NB4 (cell line): ENCODE measurements at places on chromosomes 2 and 18.

- no peak for DNase-seq
Measured at GRCh38 chr18:78789850-78790249, 189.8 kb upstream of the SALL3 start.

GRCh38 chr2:99636144-99637034 is 146.6 kb upstream of the REV1 start:
- no peak for DNase-seq

GRCh38 chr2:205024822-205025518 is 479.7 kb downstream of the PARD3B start:
- peak; percentile 68 for DNase-seq

DNA sequence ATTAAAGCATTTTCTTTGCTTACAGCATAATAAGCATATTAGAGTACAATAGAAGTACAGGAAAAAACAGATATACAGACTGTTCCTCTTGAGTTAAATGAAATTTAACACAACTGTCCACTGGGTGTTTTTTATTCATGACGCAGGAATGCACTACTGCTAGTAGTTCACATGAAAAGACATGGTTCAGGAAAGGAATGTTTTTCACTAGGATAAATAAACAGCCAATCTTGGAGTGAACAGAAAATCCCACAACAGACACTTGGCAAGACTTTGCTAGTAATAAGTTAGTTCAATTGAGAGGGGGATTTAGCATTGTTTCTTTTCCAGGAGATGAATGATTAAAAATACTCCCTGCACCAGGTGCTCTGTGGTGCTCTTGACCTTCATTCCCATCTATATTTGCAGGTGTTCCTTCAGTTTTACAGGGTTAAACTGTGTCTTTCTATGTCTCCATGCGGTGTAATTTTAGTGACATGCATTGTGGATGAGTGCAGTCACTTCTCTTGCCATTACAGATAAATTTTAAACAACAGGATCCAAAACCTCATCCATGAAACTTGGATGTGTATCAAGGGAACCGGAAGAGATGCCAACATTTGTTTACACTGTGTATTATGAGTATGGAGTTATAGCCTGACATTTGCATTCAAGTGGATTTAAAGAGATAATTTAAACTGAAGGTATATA is 796.6 kb downstream of the DSC3 start:
- no peak for DNase-seq

GRCh38 chr2:21042958-21043743 is 722 bp downstream of the APOB start:
- peak; percentile 74 for DNase-seq

- no peak for DNase-seq
Measured at GRCh38 chr2:233764761-233765160, 4.7 kb downstream of the UGT1A1 start.

DNA sequence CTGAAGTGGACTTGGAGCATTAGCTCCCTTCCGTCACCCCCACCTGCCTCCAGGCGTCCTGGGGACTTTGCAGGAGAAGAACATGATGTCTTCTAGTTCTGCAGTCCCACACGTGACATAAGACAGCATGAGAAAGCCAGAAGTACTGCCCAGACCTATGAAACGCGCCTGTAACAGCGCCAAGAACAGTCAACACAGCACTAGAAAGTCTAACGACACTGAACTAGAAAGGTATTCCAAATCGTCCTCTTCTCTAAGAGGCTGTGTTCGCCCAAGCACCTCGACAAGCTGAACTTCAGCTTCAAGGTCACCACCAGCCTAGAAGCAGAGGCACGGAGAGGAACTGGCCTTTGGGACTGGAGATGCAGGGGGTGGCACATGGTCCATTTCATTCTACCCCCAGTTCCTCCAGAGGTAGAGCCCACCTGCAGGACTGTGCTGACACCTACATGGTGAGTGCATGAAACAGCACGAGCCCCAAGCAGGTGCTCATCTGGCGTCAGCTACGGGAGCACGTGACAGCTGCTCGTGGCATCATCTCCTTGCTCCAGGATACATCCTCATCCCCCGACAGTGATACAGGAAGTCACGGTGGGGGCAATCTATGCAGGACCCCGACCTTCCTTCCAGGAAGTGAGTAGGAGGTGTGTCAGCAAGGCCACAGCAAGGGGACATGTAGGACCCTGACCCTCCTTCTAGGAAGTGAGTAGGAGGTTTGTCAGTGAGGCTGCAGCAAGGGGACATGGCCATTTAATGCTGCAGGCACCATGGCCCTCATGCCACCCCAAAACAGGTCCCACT is 3.7 kb downstream of the HDAC4 start:
- DNase-seq, result peak; percentile 34

GRCh38 chr2:202042444-202042843 is 8.8 kb downstream of the FZD7 start:
- DNase-seq, result no peak

DNA sequence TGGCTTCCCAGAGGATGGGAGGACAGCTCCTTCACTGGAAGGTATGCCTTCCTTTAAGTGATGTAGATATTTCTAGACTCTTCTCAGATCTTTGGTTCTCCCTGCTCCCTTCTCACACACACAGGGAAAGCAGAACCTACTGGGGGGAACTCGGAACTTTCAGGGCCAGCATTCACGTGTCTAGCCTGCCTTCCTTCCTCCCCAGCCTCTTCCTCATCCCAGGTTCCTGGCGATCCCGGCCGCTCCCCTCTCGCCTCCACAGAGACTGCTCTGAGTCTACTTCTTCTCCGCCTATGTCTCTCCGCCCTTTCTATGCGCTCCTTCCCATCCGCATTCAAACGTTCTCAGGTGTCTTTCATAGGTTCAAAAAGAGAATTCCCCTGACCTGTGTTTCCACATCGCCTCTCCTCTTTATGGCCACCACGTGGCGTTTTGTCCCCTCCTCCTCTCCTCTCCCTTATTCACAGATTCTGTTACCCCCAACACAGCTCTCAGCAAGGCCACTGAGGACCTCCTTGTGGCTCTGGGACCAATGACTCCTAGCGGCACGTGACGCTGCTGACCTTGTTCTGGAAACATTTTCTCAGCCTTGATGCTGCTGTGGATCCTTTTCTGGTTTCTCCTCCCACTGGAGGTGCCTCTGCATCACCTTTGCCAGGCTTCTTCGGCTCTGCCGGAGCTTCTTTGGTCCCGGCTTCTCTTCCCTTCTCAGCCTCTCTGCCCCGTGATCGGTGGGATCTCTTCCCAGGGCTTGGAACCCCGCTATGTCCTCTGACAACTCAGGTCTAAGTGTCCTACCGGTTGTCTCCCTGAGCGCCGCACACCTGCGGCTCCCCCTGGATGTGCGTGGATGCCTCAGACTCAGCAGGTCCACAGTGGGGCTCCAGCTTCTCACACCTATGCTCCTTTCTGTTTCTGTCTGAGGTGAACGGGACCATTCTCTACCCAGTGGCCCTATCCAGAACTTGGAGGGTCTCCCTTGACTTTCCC is 77.5 kb downstream of the VAPA start:
- DNase-seq, result no peak

GRCh38 chr18:50949185-50949584 is 18.7 kb upstream of the ELAC1 start:
- no peak for DNase-seq

GRCh38 chr2:150681120-150681804 is 193.8 kb upstream of the RND3 start:
- DNase-seq, result peak; percentile 66
